Thoracic aorta (tissue), 2 donors: ENCODE measurements at places on chromosomes 2 and 18. TPM values are rescaled to one million over a fixed set of nuclear protein-coding genes. Genes with fewer than 3 reads are reported as not detected.

DNA sequence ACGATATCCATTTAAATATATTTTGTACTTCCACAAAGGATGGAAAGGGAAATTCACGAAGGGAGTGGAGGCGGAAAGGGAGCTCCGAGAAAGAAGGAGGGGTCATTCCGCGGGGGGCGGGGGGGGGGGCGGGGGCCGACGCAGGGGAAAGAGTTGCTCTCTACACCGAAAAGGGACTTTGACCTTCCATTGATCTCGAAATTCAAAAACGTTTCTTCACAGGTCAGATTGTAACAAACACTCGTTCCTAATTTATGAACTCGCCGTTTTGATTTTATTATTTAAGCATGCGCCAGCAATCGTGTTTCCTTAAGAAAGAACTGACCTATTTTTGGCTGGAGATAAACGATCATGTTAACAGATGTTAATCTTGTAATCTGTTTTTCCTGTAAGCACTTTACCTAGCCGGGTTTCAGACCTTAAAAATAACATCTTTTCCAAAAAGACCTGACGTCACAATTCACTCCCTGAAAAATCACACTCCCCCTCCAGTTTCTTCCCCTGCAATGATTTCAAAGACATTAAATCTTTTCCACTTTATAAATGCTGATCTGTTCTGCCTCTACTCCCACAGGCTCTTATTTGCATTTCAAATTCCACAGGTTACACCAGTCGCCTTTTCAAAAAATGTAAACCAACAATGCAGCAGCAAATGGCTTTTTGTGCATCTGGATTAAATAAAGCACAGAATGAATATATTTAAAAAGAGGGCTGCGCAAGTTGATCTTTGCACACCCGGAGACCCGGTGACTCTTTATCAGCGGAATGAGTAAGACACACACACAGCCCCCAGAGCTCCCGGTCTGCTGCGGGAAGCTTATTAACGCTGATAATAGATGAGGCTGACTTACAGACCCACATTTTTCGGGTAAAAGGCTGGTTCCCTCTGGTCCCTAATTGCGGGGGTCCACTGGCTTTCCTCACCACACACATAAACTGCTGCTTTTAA, 1.6 kb downstream of the ZNF516 start:
- peak overlapping the region; percentile 73 for H3K27ac ChIP-seq
- no peaks in the 10 kb centered on the region for H3K36me3 ChIP-seq
- no peaks in the 10 kb centered on the region for H3K27me3 ChIP-seq
- peaks cover 11% of the 10 kb centered on the region for H3K4me1 ChIP-seq
- DNase-seq: no peak

GRCh38 chr2:176566961-176567360, 297.7 kb downstream of the MTX2 start:
- H3K4me1 ChIP-seq: no peaks in the 10 kb centered on the region
- H3K4me3 ChIP-seq: no peak overlapping the region
- DNase-seq: no peak
- H3K27me3 ChIP-seq: no peaks in the 10 kb centered on the region

G6PC2 gene
- total RNA-seq: not detected

- no peak overlapping the region for H3K4me3 ChIP-seq
- H3K27ac ChIP-seq: no peak overlapping the region
- peaks cover 21% of the 10 kb centered on the region for H3K4me1 ChIP-seq
- no peaks in the 10 kb centered on the region for H3K36me3 ChIP-seq
- DNase-seq: no peak
These were observed 514.2 kb downstream of the TXNL1 start for GRCh38 chr18:56124186-56124585.

DNA sequence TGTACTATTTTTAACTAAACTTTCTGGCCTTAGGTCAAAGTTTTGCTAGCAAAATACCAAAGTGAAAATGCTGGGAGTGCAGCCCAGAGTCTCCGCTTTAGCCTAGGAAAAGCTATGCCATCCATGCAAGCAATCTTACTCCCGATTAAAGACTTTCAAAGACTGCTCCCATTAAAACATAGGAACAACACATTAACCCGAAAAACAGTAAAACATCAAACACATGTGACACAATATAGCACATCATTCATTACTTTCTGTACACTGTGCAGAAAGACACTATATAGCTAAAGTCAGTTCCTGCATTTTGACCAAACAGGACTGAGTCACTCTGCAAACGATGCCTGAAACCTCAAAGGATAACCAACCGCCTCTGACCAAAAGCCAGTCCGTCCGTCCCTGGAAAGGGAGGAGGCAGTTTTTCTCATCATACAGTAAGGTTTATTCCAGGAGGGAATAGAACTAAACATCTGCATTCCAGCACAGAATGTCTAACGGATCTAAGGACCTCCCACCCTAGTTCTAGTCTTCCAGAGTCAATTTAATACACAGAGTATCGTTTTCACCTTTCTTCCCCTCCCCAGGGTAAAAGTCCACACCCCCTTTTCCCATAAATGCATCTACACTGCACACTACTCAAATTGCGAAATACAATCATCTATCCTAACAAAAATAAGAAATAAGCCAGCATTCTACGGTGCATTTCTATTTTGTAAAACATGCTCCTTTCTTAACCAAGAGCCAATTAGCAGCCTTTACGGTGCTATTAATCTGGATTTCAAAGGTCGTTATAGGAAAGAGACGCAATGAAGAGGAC, 1.7 kb downstream of the ROCK2 start:
- H3K4me3 ChIP-seq: peak overlapping the region; percentile 82
- H3K27me3 ChIP-seq: no peaks in the 10 kb centered on the region
- H3K36me3 ChIP-seq: no peaks in the 10 kb centered on the region
- H3K4me1 ChIP-seq: peaks cover 45% of the 10 kb centered on the region

ARHGEF4 gene
- total RNA-seq: 6.5 TPM

GALNT13 gene
- 2.5 TPM for total RNA-seq

DNA sequence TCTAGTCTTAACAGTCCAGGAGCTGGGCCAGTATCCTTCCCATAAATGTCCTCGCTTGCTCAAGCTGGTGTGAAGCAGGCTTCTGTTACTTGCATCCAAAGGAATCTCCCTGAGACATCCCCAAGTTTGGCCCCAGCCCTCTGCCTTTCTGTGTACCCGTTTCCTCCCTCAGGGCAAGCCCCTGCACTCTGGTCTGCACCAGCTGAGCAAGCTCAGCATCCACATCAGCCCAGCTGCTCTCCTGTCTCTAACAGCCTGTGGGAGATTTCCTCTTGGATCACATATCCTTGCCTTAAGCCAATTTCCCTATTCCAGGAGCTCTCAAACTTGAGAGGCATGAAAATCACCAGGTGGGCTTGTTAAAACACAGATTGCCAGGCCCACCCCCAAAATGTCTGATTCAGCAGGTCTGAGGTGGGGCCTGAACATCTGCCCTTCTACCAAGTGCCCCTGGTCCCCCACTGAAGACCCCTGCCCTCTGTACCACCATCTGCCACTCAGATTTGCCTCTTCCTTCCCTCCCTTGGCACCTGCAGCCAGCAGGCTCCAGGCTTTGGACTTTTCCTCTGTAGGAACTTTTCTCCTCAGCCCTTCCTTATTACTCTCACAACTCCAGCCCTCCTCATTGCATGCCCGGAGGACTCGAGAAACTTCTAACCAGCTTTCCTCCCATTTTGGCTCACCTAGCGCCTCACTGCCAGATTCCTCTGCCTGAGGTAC, 32.1 kb downstream of the REEP1 start:
- no peak overlapping the region for H3K27ac ChIP-seq
- no peak for DNase-seq
- no peaks in the 10 kb centered on the region for H3K27me3 ChIP-seq
- H3K4me3 ChIP-seq: no peak overlapping the region
- peaks cover 26% of the 10 kb centered on the region for H3K4me1 ChIP-seq

CYP27A1 gene
- total RNA-seq: 37.8 TPM

DNA sequence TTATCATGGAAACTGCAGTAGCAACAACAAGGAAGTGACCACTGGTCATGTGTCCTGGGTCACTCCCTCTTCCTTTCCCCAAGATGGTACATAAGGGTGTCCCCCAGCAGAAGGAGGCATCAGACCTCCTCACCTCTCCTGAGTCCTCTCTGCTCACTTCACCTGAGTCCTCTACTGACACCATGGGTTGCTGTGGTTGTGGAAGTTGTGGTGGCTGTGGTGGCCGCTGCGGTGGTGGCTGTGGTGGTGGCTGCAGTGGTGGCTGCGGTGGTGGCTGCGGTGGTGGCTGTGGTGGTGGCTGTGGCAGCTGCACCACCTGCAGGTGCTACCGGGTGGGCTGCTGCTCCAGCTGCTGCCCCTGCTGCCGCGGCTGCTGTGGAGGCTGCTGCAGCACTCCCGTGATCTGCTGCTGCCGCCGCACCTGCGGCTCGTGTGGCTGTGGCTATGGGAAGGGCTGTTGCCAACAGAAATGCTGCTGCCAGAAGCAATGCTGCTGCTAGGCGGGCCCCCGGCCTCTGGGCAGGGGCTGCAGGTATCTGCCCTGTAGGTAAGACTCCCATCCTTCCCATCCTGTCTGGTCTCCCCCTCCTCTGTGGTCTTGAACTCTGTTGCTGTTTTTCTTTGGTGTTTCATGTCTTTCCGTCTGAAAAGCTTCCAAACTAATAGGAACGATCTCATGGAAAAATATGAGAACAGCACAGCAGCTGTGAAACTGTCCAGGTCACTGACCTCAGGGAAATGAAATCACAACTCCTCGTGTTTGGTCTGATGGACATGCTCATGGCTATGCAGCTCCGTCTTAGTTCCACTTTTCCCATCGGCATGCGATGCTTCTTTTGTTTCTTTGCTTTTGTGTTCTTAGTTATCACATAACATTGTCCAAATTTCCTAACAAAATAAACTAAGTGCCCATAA, at the start of gene SCYGR4:
Gene SCYGR4 (plus strand): TSS at position 183 of the 915 bp plus-strand sequence. CDS start 0 bp downstream, at position 183.
- DNase-seq: no peak
- no peak within 1 kb of the TSS for H3K4me3 ChIP-seq
- no peaks in the 10 kb centered on the region for H3K27me3 ChIP-seq
- H3K36me3 ChIP-seq: no peaks in the 10 kb centered on the region
- no peaks in the 10 kb centered on the region for H3K4me1 ChIP-seq
- H3K27ac ChIP-seq: no peak within 1 kb of the TSS

DNA sequence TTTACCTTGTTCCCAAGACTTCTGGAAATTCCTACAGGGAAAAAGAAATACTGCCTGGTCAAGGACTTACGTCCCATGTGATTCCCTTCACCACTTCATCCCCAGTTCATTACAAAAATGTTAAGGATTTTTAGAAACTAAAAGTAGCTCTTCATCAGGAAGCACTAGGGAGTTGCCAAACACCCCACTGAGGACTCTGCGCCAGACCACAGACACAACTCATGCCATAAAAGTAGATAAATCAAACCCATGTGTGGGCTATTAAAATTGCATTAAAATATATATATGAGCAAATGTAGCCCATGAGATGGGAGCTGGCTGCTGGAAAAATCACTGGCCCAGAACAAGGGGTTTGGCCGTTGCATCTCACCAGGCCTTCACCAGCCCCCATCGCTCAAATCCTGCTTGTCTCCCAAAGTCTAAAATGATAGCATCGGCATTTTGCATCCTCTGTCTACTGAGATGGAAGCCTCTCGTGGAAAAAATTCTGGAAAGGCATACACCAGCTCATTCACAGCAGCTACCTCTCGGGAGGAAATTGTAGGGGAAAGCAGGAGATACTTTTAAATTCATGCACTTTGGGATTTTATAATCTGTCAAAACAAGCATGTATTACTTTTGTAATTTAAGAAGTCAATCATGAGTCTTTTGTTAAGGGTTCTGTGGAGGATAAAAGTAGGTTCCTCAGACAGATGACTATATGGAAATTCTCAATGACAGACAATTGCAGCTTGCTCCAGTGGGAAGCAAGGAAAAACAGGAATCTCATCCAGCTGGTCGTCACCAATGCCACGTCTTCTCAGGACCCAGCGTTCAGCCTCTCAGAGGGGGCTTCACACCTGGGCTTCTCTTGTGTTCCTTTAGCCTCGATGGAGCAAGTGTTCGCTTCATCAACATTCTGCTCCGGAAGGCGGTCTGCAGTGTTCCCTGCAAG, 113.9 kb downstream of the MREG start:
- no peaks in the 10 kb centered on the region for H3K27me3 ChIP-seq
- no peaks in the 10 kb centered on the region for H3K4me1 ChIP-seq
- no peak overlapping the region for H3K27ac ChIP-seq
- H3K36me3 ChIP-seq: no peaks in the 10 kb centered on the region
- H3K4me3 ChIP-seq: no peak overlapping the region

INO80D gene
- 24.4 TPM for total RNA-seq

- H3K36me3 ChIP-seq: no peaks in the 10 kb centered on the region
- H3K4me3 ChIP-seq: no peak overlapping the region
- no peaks in the 10 kb centered on the region for H3K4me1 ChIP-seq
- H3K27ac ChIP-seq: no peak overlapping the region
- H3K27me3 ChIP-seq: no peaks in the 10 kb centered on the region
These were observed 182.1 kb downstream of the ETAA1 start for GRCh38 chr2:67579216-67579615.

DNA sequence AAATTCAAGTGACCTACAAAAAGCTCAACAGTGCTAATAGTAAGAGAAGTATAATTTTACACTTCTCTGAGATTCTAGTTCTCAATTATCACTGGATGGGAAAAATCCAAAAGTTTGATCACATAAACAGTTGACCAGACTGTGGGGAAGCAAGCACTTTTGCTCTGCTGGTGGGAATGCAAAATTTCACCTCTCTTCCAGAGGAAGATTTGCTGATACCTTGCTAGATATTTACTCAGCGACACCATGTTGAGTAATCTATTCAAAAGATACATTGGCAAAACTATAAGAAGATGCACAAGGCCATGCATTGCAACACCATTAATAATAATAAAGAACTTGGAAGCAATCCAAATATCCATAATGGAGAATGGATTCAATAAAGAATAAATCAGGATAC, 204.4 kb downstream of the MREG start:
- DNase-seq: no peak
- no peak overlapping the region for H3K27ac ChIP-seq
- no peaks in the 10 kb centered on the region for H3K36me3 ChIP-seq
- H3K4me3 ChIP-seq: peak overlapping the region; percentile 35

GRCh38 chr18:21598726-21599584, 1.5 kb downstream of the ESCO1 start:
- no peak for DNase-seq
- H3K36me3 ChIP-seq: no peaks in the 10 kb centered on the region
- H3K27ac ChIP-seq: peak overlapping the region; percentile 98
- no peaks in the 10 kb centered on the region for H3K27me3 ChIP-seq
- peak overlapping the region; percentile 83 for H3K4me3 ChIP-seq
